NCI-H187 (cell line): ENCODE measurements at places on chromosomes 4 and X.

DNA sequence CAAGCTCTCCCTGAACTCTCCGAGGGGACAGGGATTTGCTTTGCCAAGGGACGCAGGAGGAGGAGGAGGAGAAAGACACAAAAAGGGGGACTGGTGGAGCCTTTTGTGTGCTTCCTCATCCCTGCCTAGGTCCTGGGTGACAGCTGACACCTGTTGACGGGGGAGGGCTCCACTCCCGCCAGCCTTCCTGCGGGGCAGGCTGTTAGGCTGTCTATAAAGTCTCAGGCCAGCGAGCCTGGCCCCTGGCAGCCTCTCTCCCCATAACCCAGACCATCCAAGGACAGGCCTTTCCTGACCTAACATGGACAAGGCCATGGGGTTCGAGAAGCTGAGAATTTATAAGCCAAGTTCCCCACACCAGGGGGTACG lies 832 bp upstream of the EVC2 start:
- DNase-seq = no peak

DNA sequence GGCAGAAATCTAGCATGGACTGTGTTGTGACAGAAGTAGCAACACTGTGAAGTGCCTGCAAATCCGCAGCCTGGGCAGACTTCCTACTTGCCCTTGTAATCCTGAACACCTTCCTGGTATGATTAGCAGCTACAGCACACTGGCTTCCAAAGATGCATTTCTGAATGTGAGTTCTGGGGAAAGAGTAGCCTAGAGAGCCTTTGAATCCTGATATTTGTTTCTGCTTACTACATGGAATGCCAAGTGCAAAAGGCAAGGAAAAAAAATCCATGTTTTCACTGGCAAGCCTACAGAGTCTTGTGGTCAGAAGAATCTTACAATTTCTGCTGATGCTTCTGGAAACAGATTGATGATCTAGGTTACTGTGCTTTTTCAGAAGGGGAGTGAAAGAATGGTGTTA lies 223.7 kb downstream of the COL25A1 start:
- DNase-seq = no peak

DNA sequence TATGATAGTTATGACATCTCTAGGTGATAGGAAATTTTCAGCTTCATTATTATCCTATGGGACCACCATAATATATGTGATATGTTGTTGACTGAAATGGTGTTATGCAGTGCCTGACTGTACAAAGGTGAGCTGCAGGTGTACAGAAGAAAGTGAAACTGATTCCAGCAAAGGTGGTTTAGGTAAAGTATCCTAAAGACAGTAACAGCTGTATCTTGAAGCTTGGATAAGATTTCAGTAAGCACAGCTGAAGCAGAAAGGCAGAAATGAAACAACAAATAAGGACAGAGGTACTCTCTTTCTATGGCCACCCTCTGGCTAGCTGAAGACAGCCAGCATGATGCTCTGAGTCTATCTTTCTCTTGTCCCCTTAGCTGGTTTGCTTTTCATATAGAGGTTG lies 30.0 kb upstream of the PGK1 start:
- no peak for DNase-seq

DNA sequence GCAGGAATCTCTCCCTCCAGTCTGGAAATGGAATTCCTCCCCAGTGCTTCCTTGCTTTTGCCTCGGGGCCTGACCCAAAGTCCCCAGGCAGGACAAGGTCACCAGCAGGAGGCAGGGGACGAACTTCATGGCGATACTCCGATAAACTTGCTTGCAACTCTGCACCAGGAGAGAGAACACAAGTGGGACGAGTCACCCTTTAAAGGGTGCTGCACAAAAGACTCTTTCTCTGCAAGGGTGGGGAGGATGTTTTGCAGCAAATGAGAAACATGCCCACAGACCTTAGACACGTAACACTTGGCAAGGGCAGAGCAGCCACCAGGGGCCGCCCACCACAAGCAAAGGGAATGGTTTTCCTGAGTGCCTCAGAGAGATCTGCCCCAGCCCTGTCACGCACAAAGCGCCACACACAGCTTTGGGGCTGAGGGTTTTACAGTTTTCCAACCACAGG lies at the start of gene FGFBP2:
FGFBP2 (minus strand) TSS at position 175 of the 451 bp plus-strand sequence; CDS start at position 129, 46 bp downstream.
- DNase-seq = peak; percentile 23

- DNase-seq = peak; percentile 99
These were observed 39.7 kb upstream of the PROM1 start for GRCh38 chr4:16123356-16124084.

GRCh38 chr4:158051401-158052235 lies 121.2 kb downstream of the GASK1B start:
- no peak for DNase-seq

GRCh38 chrX:38890326-38890725 lies 89.1 kb downstream of the MID1IP1 start:
- no peak for DNase-seq

DNA sequence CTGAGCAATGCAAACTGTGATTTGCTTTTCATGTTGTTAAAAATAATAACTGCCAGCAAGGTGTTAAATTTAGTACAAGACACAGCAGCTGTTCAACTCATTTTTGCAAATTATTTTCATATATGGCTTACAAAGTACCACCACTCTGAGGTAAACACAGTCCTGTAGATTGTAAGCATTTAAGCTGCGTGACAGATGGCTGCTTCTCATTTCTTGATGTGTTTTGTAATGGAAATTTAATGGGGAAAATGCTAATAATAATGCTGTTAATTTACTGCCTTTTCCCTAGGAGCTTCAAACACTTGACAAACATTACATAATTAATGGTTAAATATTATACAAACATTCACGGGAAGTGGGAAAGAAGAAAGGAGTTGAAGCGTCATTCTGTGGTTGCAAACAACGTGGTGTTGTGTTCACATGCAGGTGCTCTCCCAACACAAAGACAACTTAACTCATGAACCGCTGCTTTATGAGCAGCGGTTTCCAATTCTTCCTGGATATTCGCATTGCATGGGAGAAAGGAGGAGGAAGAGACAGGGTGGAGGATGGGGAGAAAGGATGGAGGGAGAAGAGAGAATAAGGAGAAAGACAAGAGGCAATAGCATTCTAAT lies 236.8 kb upstream of the VCX start:
- no peak for DNase-seq

DNA sequence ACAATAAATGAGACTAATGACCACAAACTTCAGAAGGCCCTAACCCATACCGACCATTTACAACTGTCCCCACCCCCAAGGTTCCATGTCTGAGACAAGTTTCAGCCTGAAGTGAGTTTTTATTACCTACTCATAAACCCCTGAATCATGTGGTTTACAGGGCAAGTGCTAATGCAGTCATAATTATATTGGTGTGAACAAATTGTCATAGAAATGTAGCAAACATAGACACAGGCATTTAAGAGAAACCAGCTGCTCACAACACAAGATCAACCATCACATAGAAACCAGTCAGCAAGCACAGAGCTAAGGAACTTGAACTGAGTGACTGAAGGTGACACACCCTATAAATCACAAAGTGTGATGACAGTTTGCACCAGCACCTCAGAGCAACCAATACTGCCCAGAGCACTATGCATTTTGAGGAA lies 173.8 kb upstream of the MID1 start:
- no peak for DNase-seq

- no peak for DNase-seq
These were observed 29.8 kb upstream of the SMARCAD1 start for GRCh38 chr4:94177822-94178221.

DNA sequence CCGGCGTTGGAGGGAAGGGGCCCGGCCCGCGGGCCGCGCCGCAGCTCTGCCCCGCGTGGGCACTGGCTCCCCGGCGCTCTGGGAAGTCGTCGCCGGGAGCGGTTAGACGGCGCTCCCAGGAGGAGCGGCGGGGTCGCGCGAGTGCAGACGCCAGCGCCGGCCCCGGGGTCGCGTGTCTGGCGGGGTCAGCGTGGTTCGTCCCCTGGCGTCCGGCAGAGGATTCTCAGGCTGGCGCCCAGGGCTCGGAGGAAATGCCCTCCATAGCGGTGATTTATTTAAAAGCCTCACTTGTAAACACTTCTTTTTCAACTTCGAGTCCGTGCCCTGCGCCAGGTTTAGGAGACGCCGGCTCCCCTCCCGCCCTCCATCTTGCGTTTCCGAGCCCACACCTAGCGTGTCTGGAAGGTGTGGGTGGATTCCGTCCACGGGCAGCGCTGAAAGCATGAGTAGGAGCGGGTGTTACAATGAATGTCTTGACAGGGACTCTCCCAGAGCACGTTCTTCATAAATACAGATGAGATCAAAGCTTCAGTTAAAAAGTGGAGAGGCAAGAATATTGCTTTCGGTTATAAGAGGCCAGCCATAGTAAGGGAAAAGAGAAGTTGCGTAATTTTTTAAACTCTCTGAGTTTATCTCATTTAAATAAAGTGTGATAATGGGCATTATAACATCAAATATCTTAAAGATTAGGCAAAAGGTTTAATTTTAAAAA lies 692 bp downstream of the FAM241A start:
- DNase-seq = no peak

DNA sequence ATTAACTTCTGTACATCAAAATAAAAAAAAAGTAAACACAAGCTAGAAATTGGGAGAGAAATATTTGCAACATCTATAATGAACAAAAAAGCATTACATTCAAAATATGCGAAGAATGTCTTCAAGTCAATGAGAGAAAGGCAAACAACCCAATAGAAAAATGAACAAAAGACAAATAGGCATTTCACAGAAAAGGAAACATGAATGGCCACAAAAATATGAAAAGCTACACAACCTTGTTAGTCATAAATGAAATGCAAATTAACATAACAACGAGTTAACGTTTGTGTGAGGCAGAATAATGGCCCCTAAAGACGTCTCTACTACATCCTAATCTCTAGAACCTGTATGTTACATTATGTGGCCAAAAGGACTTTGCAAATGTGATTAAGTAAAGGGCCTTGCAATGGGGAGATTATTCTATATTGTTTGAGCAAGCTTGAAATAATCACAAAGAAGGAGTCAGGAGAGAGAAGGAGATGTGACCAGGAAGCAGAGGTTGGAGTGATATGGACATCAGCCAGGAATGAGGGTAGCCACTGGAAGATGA lies 86.8 kb downstream of the WDFY3 start:
- DNase-seq = no peak

GRCh38 chrX:13094828-13095341 lies 50.5 kb upstream of the FAM9C start:
- DNase-seq = no peak

- DNase-seq = no peak
These were observed 687 bp upstream of the ZNF275 start for GRCh38 chrX:153333266-153333665.
